ENCODE measurements at places on chromosomes 1 and 21. TPM values are rescaled to one million over a fixed set of nuclear protein-coding genes. Genes with fewer than 3 reads are reported as not detected.

Gene AGMAT
- total RNA-seq: 0.45 TPM

Gene IFI44
- total RNA-seq: 5.0 TPM

DNA sequence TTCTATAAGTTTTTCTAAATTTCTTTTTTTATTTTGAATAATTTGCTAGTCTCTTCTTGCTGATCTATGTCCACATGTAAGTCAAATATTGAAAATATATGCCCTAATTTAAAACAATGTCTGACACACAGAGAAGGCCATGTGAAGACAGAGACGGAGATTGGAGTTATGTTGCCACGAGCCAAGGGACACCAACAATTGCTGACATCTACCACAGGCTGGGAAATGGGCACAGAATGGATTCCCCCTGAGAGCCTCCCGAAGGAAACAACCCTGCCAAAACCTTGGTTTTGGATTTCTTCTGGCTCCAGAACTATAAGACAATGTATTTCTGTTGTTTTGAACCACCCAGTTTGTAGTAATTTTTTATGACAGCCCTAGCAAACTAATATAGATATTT lies 485.0 kb upstream of the ZRANB2 start:
- DNase-seq: no peak

DNA sequence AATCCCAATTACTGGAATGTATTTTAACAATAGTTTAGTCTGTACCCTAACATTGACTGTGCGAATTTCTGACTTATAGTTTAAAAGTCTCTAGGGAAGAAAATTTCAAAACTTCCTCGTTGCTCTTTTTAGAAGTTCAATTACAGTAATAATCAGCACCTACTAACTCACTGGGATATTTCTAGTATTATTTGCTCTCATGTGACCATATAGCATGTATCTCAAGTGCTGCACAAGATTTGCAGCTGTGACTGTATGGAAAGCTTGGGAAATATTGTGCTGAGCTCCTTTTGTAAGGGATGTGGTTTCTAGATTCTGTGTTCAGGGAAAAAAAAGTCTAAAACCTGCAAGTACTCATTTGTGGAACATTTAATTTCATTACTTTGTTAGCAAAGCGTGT lies 153.1 kb downstream of the ST6GALNAC3 start:
- DNase-seq: no peak

DNA sequence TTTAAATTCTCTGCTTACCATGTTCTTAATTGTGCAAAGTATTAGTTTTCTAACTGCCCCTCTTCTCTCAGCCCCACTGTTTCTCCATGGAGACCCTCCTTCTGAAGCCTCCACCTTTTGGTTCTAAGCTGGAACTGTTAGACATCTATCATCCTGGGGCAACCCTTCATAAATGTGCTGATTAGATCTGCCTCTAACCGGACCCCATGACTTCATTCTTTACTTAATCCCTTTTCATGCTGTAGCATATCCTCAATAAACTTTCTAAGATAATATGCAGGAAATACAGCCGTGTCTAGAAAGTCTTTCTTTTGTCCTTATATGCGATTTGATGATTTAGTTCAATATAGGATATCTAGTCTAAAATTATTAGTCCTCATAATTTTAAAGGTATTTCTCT lies 1020.1 kb downstream of the ADGRL2 start:
- DNase-seq: no peak

Gene AJAP1
- total RNA-seq: 5.0 TPM

DNA sequence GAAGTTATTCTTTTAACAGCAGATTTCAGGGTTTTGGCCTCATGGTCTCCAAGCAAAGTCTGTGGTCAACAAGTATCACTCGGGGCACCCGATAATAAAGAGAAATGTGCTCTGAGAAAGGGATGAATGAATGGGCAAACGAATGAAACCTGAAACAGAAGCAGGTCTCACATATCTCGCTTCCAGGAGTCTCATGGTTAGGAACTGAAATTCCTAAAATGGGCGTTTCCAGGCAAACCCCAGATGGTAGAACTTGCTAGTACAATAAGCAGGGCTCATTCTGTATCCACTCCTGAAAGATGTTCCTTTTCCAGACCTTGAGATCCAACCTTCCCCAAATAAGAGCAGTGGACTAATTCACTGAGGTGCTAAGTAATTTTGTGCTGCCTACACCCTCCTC lies 87.2 kb downstream of the LAMC2 start:
- no peak for DNase-seq

Gene DOP1B
- total RNA-seq: 16.2 TPM

Gene MYOM3
- total RNA-seq: 1.8 TPM

Gene S100B
- total RNA-seq: not detected

Gene SCAMP3
- 36.7 TPM for total RNA-seq

GRCh38 chr1:75922698-75923097 lies 9.5 kb downstream of the ASB17 start:
- no peak for DNase-seq

DNA sequence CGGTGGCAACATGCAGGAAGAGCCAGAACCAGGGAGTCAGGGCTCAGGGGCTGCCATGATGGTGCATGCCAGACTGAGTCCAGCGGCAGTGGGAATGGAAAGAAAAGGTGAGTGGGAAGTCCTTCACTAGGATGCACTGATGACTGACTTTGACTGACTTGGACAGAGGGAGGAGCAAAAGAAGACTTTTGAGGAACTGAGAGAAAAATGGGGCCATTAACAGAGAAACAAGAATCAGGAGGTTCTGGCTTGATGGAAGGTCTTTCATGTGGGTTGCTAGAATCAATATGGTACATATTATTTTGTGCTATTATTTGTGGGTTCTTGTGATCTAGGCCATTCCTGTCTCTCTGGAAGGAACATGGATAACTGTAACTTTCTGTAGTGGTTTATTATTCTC lies 454.6 kb upstream of the PROX1 start:
- no peak for DNase-seq

- no peak for DNase-seq
These were observed 565 bp upstream of the GRIK1 start for GRCh38 chr21:29940361-29940760.

Gene PKLR
- total RNA-seq: not detected

DNA sequence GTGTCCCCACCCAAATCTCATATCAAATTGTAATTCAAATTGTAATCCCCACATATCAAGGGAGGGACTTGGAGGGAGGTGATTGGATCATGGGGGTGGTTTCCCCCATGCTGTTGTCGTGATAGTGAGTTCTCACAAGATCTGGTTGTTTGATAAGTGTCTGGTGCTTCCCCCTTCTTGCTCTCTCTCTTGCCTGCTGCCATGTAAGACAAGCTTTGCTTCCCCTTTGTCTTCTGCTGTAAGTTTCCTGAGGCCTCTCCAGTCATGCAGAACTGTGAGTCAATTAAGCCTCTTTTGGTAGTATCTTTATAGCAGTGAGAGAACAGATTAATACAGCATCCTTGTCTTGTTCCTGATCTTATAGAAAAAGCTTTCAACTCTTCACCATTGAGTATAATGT lies 6.5 kb upstream of the LRRC39 start:
- no peak for DNase-seq

Gene AUNIP
- 5.7 TPM for total RNA-seq

Gene SLC22A15
- total RNA-seq: 51.2 TPM

- no peak for DNase-seq
These were observed 52.5 kb downstream of the RWDD3 start for GRCh38 chr1:95286479-95286878.

DNA sequence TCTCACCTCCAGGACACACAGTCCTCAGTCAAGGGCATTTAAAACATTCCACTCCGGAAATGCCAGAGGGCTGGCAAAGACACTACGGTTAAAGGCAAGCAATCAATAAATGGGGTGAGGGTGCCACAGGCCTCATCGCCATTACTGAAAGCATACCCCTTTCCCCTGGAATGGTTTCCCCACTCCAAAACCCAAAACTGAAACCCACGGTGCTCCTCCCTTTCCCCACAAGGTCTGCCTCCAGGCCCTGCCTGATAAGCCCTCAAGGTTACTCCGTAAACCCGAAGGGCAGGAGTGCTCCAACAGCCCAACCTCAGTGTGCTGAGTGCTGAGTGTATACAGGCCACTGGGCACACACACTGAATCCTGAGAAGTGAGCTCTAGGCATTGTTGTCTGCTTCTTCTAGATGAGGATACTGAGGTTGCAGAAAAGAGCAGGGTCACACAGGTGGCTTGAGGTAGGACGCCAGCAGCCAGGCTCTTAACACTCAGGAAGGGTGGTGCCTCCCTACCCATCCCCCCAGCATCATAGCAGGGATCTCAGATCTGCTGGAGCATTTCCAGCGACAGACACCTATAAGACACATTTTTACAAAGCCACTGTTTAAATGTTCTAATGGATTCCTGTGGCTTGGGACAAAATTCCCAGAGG lies 29.0 kb downstream of the SSBP3 start:
- DNase-seq: no peak

- peak; percentile 46 for DNase-seq
These were observed 37.2 kb downstream of the ATP2B4 start for GRCh38 chr1:203663821-203664220.

DNA sequence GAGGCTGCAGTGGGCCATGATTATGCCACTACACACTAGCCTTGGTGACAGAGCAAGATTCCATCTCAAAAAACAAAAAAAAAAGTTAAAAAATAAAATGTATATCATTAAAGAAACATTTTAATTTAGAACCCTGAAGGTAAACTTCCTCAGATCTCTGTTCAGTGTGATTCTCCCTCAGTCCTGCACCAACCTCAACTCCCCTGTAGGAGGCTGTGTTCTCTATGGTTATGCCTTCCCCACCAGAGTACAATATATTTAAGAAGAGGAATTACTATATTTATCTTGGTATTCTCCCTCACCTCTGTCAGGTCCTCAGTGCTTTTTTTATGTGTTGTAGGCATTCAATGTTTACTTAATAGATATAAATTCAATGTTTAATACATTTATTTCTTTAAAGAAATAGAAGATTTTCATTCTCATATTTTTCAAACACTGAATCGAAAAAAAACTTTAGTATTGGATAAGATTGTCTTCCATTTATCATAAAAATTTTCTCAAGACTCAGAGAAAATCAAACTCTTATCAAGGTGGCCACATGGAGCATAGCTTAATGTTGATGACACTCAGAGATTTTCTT lies 4.8 kb upstream of the LRRC8B start:
- DNase-seq: peak; percentile 22

GRCh38 chr1:153831026-153831425 lies 55.8 kb downstream of the SLC27A3 start:
- no peak for DNase-seq

Gene RPL11
- 1,070 TPM for total RNA-seq

GRCh38 chr1:71668065-71668464 lies 587.2 kb upstream of the ZRANB2 start:
- peak; percentile 1 for DNase-seq

DNA sequence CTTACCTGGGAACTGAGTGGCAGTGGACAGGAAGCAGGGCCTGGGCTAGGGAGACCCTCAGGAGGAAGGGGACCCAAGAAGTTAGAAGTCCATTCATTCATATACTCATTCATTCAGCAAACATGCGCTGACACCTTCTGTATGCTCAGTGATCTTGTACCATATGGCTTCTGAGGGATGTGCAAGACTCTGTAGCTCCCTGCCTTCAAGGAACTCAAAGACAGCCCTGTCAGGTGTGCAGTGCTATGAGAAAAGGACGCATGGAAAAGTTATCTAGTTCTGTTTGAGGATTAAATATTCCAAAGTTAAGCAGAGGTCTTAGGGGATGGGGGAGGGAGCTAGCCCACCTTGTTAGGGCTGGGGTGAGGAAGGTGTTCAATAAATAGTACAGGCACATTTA lies 12.5 kb downstream of the DMAP1 start:
- DNase-seq: no peak

Gene TCEA3
- total RNA-seq: 0.24 TPM

DNA sequence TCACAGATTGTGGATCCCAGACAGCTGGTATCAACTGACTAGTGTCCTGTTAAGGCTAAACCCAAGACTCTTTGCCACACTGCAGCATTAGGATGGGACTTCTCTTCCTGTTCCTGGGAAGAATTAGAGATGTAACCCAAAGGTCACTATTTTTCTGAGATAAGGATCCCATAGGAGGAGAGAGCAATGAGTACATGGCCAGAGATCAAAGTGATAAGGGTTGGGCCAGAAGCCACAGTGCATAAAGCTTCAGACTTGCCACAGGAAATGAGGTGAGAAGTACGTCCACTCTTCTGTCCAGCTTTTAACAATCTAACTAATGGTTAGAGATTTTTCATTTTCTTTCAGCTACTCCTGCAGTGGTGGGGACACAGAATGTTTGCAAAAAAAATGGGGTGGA lies at the start of gene HSD3B1:
Gene HSD3B1, plus strand, starts transcription at position 270 of the 400 bp plus-strand sequence. CDS start 267 bp downstream, outside the sequence.
- no peak for DNase-seq

Gene KRTAP21-2
- total RNA-seq: not detected

Gene DHRS3
- total RNA-seq: 76.3 TPM
